ENCODE measurements at places on chromosomes 5 and 9.

DNA sequence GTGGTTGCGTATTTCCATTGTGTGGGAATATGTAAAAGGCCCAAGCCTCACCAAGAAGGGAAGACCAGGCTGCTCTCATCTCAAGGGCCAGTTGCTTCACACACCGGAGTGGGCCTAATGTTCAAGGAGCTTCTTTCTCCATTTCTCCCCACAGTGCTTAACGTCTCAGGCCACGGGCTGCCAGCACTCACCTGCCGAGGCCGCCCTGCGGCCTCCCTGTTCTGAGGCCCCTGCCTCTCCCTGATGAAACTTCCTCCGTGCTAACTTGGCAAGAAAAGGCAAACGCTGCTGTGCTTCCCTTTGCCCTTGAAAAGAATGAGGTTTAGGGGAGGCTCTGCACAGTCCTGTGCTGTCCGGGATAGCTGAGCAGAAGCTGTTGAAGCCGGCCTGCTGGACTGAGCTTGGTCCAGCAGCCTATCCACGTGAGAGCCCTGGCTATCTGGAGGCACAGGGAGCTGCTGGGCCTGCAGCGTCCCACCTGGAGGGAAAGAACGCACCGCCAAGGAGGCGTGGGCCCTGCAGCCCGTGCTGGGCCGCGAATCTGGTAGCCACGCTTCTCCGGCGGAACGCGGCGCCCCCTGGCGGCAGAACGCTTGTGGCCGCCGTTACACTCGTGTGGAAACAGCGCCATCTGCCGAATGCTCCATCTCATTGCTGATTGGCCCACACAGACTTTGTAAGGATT lies 73.5 kb upstream of the PRSS3 start:
- DNase-seq = peak; percentile 73

DNA sequence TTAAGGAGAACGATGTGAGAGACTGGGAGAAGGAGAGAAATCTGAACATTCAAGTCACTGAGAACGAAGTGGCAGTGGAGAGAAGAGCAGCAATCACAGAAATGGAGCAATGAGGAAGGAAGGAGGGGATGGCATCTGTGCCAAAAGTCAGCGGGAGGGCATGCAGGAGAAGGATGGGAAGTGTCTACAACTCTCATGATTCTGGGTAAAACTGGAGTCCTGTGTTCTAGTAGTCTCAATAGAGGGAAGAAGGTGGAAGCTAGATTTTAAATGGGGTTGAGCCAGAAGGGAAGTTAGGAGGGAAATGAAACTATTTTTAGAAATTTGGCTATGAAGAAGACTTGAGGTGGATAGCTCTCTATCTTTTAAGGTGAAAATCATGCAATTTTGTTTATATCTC lies 39.1 kb upstream of the SPATA31C2 start:
- DNase-seq = no peak

DNA sequence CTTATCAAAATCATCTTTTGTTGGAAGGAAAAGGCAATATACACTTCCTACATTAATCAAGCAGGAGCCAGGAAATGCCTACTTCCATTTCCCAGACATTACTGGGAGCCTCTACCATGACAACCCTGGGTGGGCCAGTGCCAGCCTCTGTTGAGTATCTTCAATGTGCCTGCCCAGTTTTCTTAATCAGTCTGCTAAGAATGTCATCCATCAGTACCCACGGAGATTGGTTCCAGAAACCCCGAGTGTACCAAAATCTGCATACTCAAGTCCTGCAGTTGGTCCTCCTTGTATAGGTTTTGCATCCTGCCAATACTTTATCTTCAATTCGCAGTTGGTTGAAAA lies 82.4 kb downstream of the MARCHF3 start:
- DNase-seq = no peak

DNA sequence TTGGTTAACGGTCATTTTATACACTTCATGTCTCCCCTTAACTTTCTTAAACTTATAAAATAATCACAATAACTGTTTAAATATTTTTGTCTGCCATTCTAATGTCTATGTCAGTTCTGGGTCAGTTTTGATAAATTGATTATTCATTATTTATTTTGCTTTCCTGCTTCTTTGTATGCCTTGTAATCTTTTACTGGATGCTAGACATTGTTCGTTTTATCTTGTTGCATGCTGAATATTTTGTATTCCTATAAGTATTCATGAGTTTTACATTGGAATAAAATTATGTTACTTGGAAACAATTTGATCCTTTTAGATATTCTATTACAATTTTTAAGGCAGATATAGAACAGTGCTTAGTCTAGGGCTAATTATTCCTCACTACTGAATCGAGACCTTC lies 952.0 kb downstream of the NR2F1-AS1 start:
- no peak for DNase-seq

DNA sequence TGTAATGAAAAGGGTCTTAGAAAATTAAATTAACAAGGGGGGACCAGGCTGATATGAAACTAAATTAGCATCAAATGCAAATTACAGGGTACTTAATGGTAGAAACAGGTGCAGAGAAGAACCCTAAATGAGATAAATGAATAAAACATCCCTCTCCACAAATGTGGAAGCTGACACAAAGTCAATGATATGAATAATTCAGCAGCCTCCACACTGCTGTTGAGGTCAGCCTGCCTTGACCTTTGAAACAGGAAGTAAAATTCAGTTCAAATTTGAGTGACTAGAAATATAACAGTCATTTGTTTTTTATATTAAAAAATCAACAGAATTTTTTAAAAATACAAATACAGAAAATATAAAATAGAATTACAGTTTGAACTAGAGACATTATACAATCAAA lies 40.0 kb downstream of the EBF1 start:
- no peak for DNase-seq

DNA sequence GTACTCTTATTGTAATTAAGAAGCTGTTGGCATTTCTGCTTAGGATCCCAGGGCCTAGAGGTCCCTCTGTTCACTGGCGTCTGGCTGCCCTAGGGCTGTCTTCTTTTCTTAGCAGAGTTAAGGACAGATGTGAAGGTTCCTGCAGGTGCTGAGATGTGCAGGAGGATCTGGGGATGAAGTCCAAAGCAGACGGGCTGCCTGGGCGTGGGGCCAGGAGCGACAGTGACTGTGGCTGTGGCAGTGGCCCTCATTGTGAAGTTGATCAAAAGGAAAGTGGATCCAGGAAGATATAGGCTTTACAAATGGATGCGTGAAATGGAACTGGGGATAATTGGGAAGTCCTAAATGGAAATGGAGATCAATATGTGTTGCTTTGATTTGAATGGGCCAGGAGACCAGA lies 19.1 kb upstream of the SH3PXD2B start:
- DNase-seq = no peak

- DNase-seq = no peak
Observed at GRCh38 chr9:32350682-32351081, 33.8 kb upstream of the ACO1 start.

GRCh38 chr9:12290166-12290869 lies 402.9 kb upstream of the TYRP1 start:
- no peak for DNase-seq

Measured in activated CD4-positive, CD25-positive, alpha-beta regulatory T cell (primary cell).